CD4-positive, alpha-beta T cell (primary cell): ENCODE measurements at places on chromosomes 11 and 22. TPM values are rescaled to one million over a fixed set of nuclear protein-coding genes. Genes with fewer than 3 reads are reported as not detected.

NRIP3 gene
- 4.9 TPM for total RNA-seq

OR6T1 gene
- total RNA-seq, result not detected

TMEM121B gene
- 0.08 TPM for total RNA-seq

CNTF gene
- total RNA-seq, result 3.1 TPM

KRTAP5-8 gene
- total RNA-seq, result not detected

SLC22A12 gene
- not detected for total RNA-seq

DNA sequence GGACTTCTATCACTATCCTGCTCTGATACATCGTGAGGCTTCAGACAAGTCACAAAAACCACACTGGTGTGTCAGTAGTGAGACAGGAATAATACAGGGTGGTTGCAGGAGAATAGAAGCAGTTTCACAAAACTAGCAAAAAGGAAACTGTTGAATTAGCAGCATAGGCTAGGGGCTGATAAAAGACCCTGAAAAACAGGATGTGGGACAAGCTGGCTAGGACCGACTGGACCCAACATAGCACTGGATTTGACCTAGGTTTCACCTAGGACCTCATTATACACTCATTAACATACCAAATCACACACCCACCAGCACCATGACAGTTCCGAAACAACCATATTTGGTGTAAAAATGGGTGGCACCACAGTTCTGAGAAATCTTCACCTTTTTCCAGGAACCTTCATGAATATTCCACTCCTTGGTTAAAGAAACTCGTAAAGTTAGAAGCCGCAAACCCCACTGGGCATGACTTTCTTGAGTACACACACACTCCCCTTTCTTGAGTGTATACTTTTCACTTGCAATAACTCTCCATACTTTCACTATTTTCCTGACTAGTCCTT lies 76.2 kb downstream of the SLC1A2 start:
- H3K36me3 ChIP-seq, result no peaks in the 10 kb centered on the region
- H3K4me1 ChIP-seq, result peaks cover 30% of the 10 kb centered on the region
- no peaks in the 10 kb centered on the region for H3K27me3 ChIP-seq
- no peak overlapping the region for H3K4me3 ChIP-seq
- no peak overlapping the region for H3K27ac ChIP-seq

GRCh38 chr11:70654016-70654415 lies 255.7 kb downstream of the CTTN start:
- no peak for DNase-seq
- no peaks in the 10 kb centered on the region for H3K36me3 ChIP-seq
- no peak overlapping the region for H3K27ac ChIP-seq
- no peaks in the 10 kb centered on the region for H3K27me3 ChIP-seq
- H3K4me1 ChIP-seq, result no peaks in the 10 kb centered on the region
- H3K4me3 ChIP-seq, result no peak overlapping the region

- no peak overlapping the region for H3K4me3 ChIP-seq
- no peak overlapping the region for H3K27ac ChIP-seq
- H3K27me3 ChIP-seq, result no peaks in the 10 kb centered on the region
- no peaks in the 10 kb centered on the region for H3K36me3 ChIP-seq
- no peak for DNase-seq
Observed at GRCh38 chr11:24515632-24516031, 18.8 kb downstream of the LUZP2 start.

GRCh38 chr11:46180736-46181135 lies 59.5 kb upstream of the PHF21A start:
- peaks cover 35% of the 10 kb centered on the region for H3K27me3 ChIP-seq
- no peaks in the 10 kb centered on the region for H3K36me3 ChIP-seq
- no peak overlapping the region for H3K27ac ChIP-seq
- no peak overlapping the region for H3K4me3 ChIP-seq
